ENCODE measurements at places on chromosomes 2 and 18.

GRCh38 chr2:163121483-163121882 is 282.9 kb upstream of the KCNH7 start:
- DNase-seq = no peak

GRCh38 chr2:189298481-189298880 is 118.9 kb upstream of the COL5A2 start:
- no peak for DNase-seq

DNA sequence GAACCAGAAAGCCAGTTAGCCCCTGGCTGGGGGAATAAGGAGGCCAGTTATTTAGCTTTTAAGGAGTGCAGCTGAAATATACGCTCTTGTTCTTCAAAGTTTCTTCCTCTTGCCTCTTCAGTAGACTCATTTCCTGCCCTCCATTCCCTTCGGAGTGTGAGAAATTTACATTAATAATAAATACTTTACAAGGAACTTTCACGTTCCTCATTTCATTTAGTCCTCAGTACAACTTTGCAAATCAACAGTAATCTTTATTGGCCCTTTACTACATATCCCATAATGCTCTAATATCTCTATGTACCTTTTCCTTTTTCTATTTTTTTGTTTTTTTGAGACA is 15.6 kb downstream of the PLCD4 start:
- DNase-seq = no peak

- DNase-seq = no peak
Observed at GRCh38 chr2:215808996-215809395, 204.4 kb downstream of the MREG start.

- DNase-seq = no peak
Observed at GRCh38 chr18:64994370-64994769, 756.4 kb upstream of the CDH7 start.

DNA sequence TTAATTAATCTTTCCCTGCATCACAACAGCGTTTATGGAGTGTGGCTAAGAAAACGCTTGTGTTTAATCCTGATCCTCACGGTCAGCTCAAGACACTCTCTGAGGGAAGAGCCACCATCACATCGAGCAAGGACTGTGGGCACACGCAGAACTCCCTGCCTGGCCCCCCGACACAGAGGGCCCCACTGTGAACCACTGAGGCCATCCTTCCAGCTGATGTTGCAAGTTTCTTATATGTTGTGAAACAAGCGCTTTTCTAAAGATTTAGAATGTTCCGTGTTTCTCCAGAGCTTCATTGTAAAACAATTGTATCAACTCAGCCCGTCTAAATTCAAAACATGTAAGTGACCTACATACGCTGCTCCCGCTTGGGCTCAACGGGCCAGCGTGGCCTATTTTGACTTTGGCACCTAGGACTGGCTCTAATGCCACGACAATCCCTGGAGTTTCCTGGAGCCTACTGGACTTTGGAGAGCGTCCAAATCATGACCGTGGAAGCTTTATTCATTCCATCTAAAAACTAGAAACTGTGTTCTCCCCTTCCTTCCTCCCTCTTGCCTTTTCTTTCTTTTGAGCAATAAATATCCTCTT is 34.9 kb downstream of the SERPINE2 start:
- no peak for DNase-seq

Data from HL-60 (cell line).